Fibroblast of villous mesenchyme (primary cell): ENCODE measurements at places on chromosomes 5 and 9. TPM values are rescaled to one million over a fixed set of nuclear protein-coding genes. Genes with fewer than 3 reads are reported as not detected.
A peak's percentile ranks its signal among the peaks of the same experiment; 100 is the strongest.

The TMED7 gene
- total RNA-seq: 134 and 234 TPM in 2 replicates

The SHISAL2B gene
- not detected in 2 replicates for total RNA-seq

The PCDHGA9 gene
- 4.7 and 5.2 TPM in 2 replicates for total RNA-seq

The RAB24 gene
- 14.2 and 18.0 TPM in 2 replicates for total RNA-seq

The OR1Q1 gene
- total RNA-seq: not detected in 2 replicates

The NUTM2G gene
- not detected in 2 replicates for total RNA-seq

The STK32A gene
- total RNA-seq: 0.97 and 2.2 TPM in 2 replicates

The PTBP3 gene
- 30.3 and 57.0 TPM in 2 replicates for total RNA-seq

The ZNF618 gene
- 12.5 and 15.1 TPM in 2 replicates for total RNA-seq

The SPAG8 gene
- total RNA-seq: 0.32 and 0.86 TPM in 2 replicates

DNA sequence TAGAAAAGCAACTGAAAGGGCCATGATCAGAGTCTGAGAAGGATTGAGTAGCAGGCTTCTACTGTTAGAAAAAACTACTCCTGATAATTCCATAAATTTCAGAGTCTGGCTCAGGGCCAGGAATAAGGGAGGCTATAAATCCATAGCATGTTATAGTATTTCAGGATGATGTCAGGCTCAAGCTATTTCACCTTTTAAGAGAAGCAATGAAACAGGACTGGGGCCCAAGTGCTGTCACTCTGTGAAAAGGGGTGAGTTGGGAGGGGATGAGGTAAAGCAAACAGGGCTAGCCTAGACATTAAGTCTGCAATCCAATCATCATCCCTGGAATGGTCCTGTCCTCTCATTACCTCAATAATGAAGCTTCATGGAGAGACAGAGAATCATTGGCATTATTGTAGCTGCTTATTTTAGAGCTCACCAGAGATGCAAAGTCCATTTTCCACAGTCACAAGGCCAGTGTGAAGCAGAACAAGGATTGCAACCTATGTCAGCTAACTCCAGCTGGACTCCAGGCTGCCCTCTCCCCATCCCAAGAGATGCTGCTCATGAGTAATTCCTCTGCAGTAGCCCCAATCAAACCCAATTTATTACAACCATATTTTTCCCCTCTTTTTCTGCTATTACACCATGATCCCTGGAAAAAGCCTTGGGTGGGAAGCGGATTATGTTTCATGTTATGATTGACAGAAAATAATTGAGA, 56.0 kb downstream of the PAPPA start:
- no peak for DNase-seq

DNA sequence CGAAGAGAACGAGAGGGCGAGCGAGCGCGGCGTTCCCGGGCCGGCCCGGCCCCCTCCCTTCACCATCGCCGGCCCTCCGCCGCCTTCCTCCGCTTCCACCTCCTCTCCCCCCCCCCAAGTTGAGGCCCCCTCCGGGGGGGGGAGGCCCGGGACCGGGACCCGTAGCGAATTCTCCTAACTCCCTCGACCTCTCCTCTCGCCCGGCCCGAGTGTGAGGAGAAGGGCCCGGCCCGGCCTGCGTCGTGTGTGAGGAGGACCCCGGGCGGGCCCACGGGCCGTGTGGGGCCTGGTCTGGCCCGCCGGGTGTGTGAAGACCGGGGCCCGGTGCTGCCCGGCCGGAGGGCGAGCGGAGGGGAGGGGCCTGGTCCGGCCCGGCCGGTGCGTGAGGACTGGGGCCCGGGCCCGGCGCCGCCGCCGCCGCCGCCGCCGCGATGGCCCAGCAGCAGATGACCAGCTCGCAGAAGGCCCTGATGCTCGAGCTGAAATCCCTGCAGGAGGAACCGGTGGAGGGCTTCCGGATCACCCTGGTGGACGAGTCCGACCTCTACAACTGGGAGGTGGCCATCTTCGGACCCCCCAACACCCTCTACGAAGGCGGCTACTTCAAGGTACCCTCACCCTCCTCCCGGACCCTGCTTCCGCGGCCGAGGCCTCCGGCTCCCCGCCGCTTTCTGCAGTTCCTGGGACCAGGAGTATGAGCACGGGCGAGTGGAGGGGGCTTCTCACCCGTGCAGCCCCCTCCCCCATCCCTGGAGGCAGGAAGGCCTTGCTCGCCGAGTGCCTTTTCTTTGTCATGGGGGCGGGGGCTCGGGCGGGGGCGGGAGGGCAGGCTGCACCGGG, 587 bp downstream of the UBE2R2 start:
- DNase-seq: peak; percentile 76

- DNase-seq: peak; percentile 97
These were observed 1.3 kb downstream of the ADAMTS6 start for GRCh38 chr5:65480306-65480865.

GRCh38 chr9:135886147-135886981, 21.0 kb downstream of the CAMSAP1 start:
- no peak for DNase-seq

DNA sequence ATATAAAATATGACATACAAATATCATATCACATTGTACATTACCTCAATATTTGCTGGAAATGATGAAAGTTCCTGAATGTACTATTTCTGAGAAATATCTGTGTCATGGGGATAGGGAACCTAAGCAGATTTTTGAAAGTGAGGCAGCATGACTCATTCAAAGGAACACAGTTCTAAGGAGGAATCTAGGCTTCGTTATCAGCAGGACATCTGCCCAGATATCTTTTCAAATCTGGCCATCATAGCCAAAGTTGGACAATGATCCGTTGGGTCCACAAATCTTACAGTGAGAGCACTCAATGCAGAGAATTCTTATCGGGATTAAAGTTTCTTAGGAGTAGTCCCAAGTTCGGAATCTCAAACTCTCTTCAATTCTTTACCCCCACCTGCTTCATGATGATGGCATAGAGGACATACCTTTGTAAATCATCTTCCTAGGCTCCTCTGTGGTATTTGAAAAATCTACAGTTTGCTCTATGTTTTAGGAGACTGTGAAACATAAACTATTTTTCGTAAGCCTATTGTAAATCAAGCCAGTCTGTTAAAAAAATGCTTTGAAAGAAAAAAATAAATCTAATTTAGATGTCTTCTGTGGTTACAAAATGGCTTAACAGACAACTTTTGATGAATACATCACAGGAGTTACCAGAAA, 29.4 kb upstream of the ALDH1A1 start:
- DNase-seq: no peak

DNA sequence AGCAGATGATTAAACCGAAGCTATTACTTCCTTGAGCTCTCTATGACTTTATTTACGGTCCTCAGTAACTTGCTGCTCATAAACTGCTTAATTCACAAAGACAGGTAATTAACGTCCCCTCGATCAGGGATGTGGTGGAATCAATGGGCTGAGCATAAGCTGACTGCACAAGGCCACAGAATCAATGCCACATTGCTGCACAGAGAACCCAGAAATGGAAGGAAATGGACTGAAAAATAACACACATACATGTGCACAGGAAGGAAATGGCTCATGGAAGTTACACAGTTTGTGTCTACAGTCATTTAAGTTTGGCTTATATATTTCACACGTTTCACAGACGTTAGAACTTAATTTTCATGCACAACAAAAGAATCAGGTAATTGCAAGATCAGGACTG, 118.3 kb upstream of the KLF9 start:
- no peak for DNase-seq

- no peak for DNase-seq
These were observed 59.3 kb downstream of the RGS3 start for GRCh38 chr9:113522858-113523257.

DNA sequence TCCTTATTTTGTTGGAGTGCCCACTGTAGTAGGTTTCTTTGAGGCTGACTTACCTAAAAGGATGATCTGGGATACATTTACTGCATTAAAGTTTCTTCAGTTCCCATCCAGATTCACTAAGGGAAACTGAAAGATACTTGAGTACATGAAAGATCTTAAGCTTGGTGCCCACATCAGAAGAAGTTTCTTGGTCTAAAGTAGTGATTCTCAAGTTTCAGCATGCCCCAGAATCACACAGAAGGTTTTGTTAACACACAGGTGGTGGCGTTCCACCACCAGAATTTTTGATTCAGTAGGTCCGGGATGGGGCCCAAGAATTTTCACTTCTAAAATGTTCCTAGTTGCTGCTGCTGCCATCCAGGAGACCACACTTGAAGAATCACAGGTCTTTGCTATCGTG, 171.0 kb downstream of the ZNF462 start:
- no peak for DNase-seq

DNA sequence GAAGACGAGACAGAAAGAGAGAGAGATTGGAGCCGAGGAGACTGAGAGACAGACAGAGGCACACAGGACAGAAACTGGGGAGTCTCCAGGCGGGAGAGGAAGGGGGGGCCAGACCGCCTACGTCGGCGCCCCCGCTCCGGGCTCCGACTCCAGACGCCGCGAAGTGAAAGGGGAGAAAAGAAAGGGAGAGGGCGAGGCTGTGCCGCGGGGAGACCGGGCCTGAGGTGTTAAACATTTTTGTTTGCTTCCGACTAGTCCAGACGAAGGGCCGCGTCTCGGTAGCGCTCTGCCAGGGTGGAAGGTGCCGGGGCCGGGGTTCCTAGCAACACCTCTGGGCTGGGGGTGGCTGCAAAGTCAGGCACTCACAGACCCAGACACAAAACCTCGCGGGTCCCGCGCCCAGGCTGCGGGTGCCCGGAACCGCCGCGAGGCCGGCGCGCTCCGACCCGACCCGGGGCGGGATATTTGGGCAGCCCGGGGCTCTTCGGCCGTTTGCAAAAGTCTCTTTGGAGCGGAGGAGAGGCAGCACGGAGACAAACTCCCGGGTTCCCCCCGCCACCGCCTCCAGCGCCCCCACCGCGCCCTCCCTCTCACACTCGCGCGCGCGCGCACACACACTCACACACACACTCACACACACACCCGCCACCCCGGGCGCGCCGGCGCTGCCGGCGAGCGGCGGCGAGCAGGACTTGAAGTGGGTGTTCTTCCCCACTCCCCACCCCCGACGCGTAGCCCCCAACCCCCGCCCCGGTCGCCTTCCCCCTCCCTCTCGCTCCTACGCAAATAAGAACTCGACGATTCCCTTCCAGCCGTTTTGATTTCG, 626 bp upstream of the FST start:
- peak; percentile 57 for DNase-seq

DNA sequence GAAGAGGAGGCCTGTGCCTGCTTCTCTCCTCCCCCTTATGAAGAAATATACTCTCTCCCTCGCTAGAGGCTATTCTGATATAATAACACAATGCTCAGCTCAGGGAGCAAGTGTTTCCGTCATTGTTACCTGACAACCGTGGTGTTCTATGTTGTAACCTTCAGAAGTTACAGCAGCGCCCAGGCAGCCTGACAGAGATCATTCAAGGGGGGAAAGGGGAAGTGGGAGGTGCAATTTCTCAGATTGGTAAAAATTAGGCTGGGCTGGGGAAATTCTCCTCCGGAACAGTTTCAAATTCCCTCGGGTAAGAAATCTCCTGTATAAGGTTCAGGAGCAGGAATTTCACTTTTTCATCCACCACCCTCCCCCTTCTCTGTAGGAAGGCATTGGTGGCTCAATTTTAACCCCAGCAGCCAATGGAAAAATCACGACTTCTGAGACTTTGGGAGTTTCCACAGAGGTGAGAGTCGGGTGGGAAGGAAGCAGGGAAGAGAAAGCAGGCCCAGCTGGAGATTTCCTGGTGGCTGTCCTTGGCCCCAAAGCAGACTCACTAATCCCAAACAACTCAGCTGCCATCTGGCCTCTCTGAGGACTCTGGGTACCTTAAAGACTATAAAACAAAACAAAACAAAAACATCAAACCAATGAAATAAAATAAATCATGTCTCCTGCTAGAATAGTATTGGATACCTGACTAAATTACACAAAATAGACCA, 1.3 kb downstream of the TMEM174 start:
- no peak for DNase-seq

DNA sequence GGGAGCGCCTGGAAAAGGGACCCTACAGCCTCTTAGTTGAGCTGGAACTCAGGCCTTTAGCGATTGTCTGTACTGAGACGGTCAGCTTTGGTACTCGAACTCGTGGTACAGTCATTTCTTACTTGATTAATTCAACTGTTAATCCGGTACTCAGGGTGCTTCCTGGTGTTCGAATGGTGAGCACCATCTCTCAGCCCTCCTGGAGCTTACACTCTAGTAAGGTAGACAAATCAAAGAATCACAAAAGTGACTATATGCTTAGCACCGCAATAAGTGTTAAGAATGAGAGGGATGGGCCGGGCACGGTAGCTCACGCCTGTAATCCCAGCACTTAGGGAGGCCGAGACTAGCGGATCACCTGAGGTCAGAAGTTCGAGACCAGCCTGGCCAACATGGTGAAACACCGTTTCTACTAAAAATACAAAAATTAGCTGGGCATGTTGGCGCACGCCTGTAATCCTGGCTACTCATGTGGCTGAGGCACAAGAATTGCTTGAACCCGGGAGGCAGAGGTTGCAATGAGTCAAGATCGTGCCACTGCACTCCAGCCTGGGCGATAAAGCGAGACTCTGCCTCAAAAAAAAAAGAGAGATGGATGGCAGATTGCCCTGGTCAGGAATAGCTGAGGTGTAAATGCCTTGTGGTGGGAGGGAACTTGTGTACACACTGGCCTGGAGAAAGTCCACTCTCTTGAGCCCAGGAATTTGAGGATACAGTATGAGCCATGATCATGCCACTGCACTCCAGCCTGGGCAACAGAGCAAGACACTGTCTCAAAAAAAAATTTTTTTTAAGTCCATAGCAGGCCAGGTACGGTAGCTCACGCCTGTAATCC, 981 bp downstream of the TCOF1 start:
- DNase-seq: peak; percentile 7

DNA sequence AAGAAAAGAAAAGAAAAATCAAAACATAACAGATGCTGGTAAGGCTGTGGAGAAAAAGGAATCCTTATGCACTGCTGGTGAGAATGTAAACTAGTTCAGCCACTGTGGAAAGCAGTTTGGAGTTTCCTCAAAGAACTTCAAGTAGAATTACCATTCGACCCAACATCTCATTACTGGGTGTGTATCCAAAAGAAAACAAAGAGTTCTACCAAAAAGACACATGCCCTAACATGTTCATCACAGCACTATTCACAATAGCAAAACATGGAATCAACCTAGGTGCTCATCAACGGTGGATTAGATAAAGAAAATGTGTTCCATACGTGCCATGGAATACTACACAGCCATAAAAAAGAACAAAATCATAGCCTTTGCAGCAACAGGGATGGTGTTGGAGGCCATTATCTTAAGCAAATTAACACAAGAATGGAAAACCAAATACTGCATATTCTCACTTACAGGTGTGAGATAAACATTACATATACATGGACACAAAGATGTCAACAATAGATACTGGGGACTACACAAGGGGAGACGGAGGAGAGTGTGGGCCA, 63.4 kb downstream of the PDE6A start:
- no peak for DNase-seq
